NCI-H1436 (cell line): ENCODE measurements at places on chromosomes 3 and 15.

- DNase-seq: no peak
Observed at GRCh38 chr3:27532426-27533260, 48.5 kb upstream of the SLC4A7 start.

DNA sequence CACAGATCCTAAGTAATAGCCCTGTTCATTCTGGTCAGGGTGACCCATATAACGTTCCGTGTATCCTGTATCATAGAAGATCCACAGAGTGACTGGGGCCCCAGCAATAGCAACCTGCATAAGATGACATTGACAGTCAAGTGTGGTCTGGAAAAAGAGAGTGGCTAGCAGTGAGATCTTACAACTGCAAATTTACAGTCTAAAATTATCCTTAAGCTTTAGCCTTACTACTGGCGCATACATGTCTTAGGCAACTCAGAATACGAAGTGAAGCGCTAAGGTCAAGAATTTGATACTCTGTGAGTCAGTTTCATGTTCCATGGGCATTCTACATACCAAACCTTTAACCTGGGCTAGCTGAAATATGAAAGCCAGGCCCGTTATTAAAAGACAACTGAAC lies 29.2 kb upstream of the IGDCC4 start:
- no peak for DNase-seq

- peak; percentile 25 for DNase-seq
Observed at GRCh38 chr3:159884661-159885402, 103.8 kb upstream of the IL12A start.

GRCh38 chr3:107979538-107979937 lies 111.3 kb downstream of the CD47 start:
- no peak for DNase-seq

DNA sequence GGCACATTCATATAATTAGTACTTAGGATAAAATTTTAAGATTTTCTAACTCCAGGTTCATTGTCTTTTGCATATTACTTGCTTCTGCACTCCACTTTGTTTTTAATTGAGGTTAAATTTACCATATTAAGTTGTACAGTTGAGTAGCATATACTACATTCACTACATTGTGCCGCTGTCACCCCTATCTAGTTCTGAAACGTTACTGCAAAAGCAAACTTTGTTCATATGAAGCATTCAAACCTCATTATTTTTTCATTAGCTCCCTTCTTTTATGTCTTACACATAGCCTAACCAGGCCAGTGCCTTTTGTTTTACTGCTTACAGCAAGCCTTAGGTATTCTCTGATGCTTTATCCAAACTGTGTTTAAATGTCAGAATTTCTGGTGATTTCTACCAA lies 183.1 kb upstream of the CGNL1 start:
- no peak for DNase-seq

DNA sequence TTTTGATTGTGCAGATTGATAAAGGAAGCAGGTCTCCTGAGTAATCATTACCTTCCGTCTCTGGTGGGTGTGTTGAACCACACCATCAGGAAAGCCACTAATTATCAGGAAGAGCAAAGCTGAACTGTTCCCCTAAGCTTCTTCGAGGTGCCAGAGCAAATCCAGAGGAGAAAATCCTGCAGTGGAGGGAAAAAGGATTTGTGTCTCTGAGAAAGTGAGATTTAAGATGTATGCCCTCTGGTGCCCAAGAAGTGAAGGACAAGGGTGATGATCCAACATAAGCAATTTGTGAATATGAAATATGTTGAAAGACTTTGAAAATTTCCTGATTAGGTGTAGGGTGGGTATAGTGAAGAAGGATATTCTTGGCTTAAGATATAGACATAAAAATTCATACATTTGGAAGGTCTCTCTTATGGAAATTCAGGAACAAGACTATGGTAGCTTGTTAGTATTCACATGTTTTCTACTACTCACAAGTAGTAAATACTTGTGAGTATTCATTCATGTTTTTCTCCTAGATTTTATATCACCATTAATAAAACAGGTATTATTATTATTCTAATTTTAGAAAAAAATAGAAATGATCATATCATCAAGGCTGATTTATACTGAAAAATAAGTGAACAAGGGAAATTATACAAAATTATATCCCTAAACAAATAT lies 34.8 kb downstream of the COMMD2 start:
- peak; percentile 83 for DNase-seq

DNA sequence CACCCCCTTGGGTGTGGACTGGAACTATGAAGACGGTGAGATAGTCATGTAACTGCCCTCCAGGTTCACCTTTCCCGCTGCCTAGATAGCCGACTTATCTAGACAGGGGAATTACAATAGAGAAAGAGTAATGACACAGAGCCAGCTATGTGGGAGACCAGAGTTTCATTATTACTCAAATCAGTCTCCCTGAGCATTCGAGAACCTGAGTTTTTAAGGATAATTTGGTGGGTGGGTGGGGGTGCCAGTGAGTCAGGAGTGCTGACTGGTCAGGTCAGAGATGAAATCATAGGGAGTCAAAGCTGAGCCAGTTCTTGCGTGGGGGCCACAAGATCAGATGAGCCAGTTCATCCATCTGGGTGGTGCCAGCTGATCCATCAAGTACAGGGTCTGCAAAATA lies 19.7 kb upstream of the DNAJC19 start:
- DNase-seq: no peak

DNA sequence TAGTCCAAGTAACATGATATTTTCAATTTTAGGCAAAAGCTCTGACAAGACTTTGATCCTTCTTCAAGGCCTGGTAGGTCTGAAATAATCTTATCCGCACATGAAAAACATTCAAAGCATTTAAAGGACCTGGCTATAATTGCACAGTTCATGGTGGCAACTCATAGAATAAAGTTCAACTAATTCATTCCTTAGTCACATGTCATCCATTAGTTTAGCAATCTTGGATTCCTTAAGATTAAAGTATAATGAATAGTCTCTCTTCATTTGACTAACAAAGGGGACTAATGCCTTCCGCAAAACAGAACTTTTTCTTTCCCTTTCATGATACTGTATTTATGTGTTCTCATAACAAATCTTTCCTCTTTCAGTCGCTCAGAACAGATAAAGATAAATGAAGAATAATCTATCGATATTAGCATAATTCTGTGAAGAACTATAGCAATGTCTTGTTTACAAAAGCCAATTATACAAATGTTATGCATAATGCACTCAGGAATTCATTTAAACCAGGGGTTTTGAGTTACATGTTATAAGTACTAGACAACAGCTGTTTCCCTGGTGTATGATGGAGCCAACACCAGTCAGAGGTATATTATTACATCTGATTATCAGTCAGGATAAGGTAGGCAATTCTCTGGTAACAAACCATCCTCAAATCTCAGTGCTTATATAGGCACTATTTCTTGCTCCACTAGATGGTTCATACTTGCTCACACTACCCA lies 172.5 kb downstream of the POTEB3 start:
- DNase-seq: no peak

DNA sequence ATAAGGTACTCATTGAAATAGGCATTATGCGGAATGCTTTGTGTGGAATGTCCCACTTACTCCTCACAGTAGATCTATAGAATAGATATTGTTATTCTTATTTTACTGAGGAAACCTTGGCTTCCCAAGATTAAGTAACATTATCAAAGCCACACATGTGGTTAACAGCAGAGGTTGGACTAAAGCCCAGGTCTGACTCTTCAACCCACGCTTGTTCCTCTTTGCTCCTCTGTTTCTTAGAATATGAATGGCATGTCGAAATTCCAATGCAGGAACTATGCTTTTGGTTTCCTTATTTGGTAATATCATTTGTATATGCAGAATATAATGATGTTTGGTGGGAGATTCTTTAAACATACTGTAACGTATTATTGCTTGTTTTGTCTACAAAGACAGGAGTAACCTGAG lies 818.8 kb upstream of the LMCD1 start:
- DNase-seq: no peak

GRCh38 chr3:10518506-10519150 lies 13.2 kb upstream of the ATP2B2 start:
- no peak for DNase-seq

- DNase-seq: no peak
Observed at GRCh38 chr15:53389271-53390037, 370.0 kb downstream of the WDR72 start.

DNA sequence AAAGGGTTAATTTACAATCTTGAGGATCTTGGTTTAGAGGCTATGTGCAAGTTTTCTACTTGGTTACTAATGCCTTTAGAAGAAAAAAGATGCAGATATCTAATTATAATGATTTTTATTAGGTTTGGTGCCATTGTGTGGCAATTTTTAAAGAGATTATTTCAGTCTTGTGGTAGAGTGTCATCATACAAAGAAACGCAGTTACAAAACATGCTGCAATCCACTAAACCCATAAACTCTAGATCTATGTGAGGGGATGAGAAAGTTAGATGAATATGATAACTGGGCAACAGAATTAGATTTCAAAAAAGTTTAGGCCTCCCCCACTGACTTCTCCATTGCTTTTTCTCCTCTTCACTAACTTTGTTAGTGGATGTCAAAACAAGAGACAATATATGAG lies 106.0 kb downstream of the ARPP21 start:
- no peak for DNase-seq

DNA sequence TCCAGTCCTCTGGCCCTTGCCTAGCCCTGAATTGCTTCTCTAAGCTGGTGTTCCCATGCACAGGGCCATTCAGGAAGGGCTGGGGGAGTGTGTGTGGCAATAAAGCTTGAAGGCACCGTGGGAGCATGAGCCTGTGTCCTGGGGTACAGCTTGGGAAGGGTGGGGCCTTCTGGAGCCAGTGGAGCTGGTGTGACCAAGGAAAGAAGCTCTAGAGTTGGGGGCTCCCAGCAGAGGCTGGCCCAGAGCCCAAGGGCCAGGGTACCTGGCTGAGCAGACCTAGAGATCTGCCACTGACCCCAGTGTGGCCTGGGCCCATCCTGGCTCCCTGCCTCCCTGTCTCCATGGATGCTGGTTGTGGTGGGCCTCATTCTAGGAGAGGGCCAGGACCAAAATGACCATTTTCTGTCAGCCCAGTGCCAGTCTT lies 8.1 kb downstream of the ABTB1 start:
- DNase-seq: no peak

DNA sequence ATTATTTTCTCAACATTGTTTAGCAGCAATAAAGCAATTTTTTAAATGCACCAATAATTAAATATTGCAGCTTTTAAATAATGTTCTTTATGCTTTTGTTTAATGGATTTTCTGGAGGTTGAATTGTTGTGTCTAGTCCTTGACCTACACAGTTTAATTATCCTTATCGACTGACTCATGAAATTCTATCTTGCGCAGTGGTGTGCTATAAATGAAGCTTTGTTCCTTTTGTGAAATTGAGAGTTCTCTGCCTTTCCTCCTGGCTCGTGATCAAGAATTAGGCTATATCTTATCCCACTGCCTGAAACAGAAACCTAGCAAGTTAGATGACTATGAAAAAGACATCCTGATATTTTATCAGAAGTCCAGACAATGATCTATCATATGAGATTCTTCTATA lies 37.0 kb upstream of the PIK3R4 start:
- DNase-seq: peak; percentile 41

DNA sequence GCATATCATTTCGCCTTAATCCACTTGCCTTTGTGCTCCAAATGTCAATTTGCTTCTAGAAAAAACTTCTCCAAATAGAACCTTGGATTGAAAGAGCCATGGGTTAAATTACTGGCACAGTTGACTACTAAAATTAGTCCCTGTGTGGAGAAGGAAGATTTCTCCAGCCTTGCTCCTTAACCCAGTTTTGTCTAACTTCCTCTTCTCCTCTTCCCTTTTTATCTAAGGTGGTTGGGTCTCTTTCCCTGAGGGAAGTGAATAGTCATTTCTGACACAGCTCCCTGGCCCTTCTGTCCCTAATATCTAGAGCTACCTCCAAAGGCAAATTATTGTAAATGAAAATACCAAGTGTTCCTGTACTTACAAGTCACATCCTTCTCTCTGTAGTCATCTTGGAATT lies 527.9 kb upstream of the TBL1XR1 start:
- DNase-seq: no peak

DNA sequence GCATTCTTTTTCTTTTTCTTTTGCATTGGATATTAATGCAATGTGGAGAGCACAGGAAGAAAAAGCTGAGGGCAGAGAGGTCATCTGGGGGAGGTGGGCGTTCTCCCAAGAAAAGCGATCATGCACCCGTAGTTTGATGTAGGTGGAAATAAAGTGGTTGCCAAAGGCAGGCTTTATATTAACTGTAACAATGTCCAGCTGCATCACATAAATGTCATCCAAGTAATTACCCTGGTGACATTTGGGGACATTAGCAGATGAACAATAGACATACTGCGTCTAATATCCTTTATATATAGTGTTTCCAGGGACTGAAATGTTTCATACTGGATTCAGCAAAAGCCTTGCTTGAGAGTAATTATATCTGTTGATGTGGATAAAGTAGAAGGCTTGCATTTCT lies 135.5 kb downstream of the CNTN6 start:
- DNase-seq: no peak

- no peak for DNase-seq
Observed at GRCh38 chr15:47565949-47566348, 151.4 kb upstream of the SEMA6D start.

GRCh38 chr3:60240492-60240891 lies 1010.8 kb downstream of the FHIT start:
- DNase-seq: peak; percentile 27

- DNase-seq: no peak
Observed at GRCh38 chr3:174162550-174162949, 696.6 kb upstream of the NAALADL2 start.

DNA sequence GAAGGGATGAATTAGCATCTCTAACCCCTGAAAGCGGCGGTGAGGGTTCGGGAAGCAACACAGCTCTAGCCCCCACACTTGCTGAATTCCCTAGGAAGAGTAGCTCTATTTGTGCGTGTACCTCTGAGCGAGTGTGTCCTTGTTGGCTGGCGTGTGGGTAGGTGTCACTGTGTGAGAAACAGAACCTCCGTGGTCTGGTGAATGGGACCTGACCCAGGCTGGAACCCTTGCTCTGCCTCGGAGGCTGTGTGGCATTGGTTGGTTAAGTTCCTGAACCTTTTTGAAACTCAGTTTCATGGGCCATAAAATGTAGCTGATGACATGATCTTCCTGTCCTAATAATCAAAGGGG lies 414 bp upstream of the TMEM115 start:
- DNase-seq: no peak
